ENCODE measurements at places on chromosomes 5 and 9.

DNA sequence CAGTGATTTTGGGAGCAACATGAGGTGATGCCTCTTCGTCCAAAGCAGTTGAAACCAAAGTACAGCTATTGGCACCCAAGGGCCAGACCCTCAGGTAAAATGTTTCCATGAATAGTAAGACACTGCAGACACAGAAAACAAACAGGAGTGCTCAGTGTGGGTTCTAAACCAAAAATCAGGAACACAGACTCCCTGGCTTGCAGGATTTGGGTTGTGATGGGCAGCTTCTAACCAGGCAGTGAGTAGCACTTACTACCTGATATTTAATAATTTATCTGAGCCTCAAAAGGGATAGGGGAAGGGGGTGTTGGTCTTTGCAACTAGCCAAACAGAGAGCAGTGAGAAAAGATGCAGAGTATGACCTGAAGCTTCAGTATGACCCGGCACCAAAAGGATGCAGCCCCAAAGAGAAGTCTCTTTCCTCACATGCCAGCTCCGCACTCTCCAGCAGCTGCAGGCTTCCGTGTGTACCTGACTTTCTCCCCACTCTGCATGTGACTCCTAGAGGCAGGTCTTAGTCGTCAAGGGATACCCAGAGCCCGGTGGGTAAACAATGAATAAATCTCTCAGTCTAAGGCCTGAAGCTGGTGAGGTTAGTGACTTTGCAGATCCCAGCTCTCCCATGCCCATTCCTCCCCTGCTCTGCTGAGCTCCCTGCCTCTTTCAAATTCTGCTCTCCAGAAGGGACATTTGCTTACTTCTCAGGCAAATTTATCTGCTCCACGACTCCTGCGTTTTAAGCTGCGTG, 105.4 kb upstream of the SPOCK1 start:
- peak; percentile 9 for DNase-seq

- DNase-seq, result no peak
These were observed 7.0 kb upstream of the AK1 start for GRCh38 chr9:127884427-127884911.

- DNase-seq, result no peak
These were observed 30.7 kb downstream of the RAI14 start for GRCh38 chr5:34686762-34687268.

DNA sequence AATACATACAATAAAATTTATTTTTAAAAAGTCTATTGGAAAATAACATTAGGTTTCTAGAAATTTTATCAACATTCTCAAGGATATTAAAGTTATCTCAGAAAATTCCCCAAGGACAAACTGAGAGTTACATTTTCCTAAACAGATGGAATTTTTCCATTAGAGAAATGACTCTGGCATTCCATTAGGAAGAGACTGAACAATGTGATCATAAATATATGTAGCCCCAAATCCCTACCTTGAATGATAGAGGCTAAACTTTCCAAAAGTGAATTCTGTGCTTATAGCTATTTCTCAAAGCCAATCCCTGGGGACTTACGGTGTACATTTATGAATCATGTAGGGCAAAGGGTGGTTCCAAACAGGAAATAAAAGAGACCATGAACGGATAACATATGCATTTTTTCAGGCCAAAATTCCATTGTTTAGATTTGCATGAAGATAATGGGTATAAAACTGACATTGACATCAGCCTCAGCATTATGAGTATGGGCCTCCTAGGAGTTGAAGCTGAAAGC, 1181.0 kb upstream of the DMAC1 start:
- DNase-seq, result no peak

DNA sequence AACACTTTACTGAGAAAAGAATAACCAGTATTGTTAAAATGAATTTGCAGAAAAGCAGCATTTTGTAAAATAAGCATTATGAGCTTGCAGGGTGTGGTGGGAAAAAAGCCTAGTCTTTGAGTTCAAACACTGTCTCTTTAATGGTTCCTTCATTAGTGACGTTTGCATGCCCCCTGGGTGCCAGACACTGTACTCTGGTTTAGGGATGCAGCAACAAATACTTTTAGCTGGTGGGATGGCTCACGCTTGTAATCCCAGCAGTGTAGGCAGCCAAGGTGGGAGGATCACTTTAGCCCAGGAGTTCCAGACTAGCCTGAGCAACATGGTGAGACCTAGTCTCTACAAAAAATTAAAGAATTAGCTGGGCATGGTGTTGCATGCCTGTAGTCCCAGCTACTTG, 62.3 kb downstream of the MAST4 start:
- no peak for DNase-seq

GRCh38 chr5:153122403-153122802, 368.1 kb upstream of the GRIA1 start:
- peak; percentile 96 for DNase-seq

- DNase-seq, result no peak
These were observed 5.8 kb downstream of the FAM219A start for GRCh38 chr9:34452568-34452967.

GRCh38 chr5:149863830-149864229, 80.8 kb downstream of the PDE6A start:
- DNase-seq, result no peak

GRCh38 chr5:62592558-62592957, 13.9 kb downstream of the LRRC70 start:
- DNase-seq, result no peak

- DNase-seq, result no peak
These were observed 79.1 kb downstream of the FAM174A start for GRCh38 chr5:100614308-100614707.

DNA sequence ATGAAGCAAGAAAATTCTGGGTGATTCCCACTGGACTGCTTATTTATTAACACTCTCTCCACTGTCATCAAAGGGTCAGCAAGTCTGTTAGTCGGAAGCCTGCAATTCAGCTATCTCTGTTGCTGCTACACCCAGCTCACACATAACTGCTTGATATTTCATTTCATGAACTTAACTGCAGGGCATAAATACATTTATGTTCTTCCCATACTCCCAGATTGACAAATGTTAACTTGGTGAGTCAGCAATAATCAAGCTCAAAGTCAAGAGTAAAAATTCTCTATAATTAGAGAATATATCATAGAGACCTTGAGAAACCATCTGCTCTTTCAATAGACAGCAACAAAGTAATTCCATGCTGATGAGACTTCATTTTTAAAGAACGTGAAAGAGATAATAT, 198.8 kb downstream of the ADAMTS12 start:
- DNase-seq, result no peak

- no peak for DNase-seq
These were observed 8.8 kb upstream of the BOD1 start for GRCh38 chr5:173625261-173625660.

GRCh38 chr5:80070338-80071056, 35.3 kb downstream of the THBS4 start:
- no peak for DNase-seq

DNA sequence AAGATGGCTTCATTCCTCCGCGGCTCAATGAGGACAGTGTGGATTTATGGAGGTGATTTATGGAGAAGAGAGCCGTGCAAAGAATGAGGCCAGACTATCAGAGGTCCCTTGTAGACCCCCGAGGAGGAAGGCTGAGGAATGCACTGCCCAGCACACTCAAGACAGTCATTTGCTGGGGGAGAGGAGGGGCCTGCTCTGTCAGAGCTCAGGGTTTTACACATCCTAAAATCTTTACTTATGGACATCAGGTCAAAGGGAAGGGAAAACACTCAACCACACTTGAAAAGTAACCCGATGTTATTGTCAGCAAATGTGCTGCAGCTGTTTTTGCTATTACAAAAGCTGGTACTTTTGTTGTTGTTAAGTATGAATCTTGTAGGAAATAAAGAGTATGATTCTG, 289.5 kb downstream of the SLIT3 start:
- DNase-seq, result no peak

DNA sequence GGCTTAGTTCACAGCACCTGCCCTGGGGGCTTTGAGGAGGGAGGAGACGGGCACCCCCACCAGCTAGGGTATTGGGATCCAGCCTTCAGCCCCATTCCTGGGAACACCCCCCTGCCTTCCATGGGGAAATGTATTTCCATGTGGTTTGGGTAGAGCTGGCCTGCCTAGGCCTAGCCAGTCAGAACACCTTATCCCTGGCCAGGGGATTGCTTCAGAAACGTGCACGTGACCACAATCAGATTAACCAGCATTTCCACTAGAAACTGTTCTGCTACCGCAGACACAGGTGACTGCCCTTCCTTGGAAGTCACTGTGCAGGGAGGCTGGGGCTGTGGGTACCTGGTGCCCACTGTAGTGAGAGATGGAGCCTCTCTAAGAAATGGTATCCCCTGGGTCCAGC, 14.0 kb downstream of the BBLN start:
- DNase-seq, result no peak

DNA sequence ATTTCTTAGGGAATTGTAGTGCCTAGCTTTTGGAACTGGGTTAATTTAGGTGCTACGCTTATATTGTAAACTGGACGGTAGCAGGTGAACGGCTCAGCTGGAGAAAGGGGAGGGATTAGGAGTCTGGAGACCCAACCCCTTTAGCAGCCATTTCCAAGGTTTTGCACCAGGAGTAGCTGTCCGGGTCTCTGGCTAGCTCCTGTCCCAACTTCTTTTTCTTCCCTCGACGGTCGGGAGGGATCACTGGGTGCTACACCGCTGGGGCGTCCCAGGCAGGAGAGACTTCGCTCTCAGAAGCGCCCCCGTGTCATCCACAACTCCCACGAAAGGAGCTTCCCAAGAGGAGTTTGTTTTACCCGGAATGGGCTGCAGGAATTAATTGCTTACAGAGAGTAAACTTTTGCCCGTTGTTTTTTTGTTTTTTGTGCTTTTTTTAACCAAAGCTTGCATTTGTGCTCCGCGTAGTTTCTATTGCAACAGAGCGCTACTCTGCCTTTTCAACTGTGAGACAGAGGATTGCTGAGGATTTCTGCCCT, 1640.9 kb upstream of the C9orf72 start:
- DNase-seq, result peak; percentile 76

GRCh38 chr5:95026718-95027117, 258.2 kb downstream of the MCTP1 start:
- no peak for DNase-seq

DNA sequence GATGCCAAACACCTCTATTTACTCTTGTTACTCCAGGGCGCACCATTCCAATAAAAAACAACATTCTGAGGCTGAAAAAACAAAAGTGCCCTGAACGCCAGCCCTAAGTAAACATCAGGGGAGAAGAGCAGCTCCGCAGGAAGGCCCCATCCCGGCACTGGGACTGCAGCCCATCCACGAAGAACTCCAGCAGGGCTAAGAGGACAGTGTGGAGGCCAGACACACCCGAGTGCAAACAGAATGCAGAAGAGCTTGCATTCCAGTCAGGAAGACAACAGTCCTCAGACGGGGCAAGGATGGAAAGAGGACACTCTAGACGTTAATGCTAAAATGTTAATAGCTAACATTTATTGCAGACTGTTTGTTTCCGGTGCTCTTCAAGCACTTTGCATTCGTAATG, 33.0 kb downstream of the FAM240B start:
- DNase-seq, result no peak

- DNase-seq, result no peak
These were observed 31.3 kb downstream of the GRAMD2B start for GRCh38 chr5:126454535-126454934.

DNA sequence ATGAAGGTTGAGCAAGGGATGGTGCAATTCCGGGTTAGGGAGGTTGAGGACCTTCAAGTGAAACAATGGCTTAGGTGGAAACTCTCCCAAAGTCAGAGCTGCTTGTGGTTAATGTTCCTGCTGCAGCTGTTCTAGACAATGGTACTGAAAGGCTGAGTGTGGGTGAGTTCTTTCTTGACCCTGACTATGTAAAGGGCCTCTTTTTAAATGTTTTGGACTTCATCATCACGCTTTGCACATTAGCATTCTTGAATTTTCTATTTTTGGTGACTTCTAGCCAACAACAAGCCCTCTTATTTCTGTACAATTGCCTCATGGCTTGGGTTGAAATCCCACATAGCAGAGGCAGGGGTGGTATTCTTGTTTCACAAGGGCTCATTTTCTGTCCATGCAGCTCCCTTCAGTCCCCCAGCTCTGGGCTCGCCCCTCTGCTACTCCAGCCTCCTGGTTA, 136.3 kb upstream of the ANKRD55 start:
- no peak for DNase-seq

DNA sequence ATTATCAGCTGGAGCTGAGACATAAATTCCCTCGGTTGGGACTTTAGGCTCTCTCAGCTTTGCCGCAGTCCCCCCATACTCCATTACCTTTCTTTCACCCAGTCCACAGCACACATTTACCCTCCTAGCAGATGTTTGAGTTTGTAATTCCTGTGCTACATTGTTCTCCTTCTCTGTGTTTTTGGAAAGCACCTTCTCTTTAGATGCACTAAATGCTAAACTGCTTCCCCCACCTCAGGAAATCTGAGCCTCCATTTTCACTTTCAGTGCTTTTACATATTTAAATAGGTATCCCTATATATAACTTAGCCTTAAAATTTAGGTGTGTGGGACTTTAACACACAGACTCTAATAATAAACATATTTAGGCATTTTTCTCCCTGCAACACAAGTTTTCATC, 356.9 kb downstream of the NFIB start:
- DNase-seq, result no peak

GRCh38 chr9:111943746-111944145, 47.1 kb downstream of the UGCG start:
- DNase-seq, result no peak

DNA sequence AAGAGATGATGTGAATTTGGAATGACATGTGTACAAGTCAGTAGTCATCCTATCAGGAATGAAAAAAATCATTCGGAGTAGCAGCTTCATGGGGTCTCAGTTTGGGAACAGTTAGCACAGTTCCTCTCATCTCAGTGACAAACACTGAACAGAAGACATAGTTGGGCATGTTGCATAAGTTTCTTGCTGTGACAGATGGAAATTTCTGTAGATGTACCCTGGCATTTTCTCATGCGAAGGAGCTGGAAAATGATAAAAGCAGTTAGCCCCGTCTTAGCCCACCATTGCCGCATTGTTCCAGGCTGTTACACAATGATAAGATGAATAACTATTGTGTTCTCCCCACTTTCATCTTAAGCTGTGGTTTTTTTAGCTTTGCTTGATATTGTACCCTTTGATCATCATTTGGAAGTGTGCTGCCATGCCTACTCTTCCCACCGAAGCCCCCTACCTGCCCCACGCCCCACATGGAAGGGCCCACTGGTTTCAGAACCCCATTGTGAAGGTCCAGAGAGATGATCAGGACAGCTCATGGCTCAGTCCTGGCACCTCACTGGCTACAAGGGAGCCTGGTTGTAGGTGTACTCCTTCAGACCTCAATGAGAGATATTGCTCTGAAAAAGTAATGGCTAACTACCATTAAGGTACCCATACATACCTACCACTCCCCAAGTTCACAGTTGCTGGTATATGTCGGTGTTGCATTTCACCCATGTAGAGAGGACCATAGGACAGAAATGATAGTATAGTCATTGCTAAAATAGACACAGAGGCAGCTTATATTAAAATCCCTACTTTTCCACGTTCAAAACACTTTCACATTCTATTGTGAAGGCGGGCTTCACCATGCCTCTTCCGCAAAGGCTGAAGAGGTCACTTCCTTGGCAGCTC, 38.8 kb downstream of the SFXN1 start:
- no peak for DNase-seq

GRCh38 chr9:108743416-108743815, 112.4 kb downstream of the ACTL7B start:
- no peak for DNase-seq

GRCh38 chr5:6634306-6634705, 1.1 kb downstream of the SRD5A1 start:
- no peak for DNase-seq
